ENCODE measurements at places on chromosomes 7 and 10.
A peak's percentile ranks its signal among the peaks of the same experiment; 100 is the strongest.

DNA sequence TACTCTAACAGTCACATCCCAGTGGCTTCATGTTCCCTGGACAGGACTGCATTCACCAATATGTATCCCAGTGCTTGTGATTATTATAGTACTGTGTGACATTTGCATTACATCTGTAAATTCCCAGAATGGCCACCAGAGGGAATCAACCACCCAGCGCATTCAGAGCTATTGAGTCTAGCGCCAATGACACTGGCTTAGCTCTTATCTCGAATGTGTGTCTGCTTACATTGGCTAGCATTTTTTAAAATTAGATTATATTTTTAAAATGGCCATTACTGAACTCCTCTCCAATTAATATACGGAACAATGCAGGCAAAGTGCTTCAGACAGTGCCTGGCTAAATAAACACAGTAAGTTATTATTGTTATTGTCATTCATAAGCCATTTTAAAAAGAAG lies 36.3 kb downstream of the TRIL start:
- peak; percentile 59 for DNase-seq

DNA sequence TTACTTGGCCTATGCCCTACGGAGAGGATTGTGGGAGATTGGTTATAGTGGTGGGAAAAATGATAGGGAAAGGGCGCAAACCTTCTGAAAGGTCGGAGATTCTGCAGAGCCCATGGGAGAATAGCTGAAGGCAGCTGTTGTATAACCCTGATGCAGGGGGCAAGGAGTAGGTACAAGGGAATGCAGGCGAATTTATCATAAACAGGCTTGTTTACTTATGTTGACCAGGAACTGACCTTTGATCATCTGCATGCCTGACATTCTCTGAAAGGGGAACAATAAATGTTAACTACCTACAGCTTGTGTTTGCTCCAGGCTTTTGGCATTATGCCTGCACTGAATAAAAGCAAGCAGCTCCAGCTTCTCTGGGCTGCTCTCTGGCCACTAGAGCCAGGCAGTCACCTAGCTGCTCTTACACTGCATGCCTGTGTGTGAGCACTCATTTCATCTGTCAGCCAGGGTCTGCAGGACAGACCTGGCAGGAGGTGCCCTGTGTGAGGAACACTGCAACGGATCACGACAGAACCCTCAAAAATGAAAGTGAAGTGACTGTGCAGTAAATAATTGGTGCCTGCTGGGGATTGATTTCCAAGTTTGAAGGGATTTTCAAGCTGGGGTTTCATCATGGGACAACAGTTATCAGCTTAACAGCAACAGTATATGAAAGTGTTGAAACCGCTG lies 31.1 kb upstream of the ABCA13 start:
- no peak for DNase-seq

DNA sequence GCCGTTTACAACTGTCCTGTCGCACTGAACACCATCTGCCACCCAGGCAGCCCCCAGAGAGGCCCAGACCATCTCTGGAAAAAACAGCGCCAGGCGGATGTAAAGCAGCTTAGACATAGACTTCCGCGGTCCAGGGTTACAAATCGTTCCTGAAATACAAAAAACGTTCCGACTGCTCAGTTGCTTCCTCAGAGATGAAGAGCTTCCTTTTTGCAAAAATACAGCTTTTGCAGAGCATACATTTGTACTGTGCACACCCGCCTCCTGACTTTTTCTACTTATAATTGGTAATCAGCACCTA lies 11.4 kb downstream of the DAGLB start:
- peak; percentile 36 for DNase-seq

GRCh38 chr10:116324227-116324950 lies at the start of gene CCDC172:
CCDC172 (plus strand) TSS chr10:116324448; CDS start chr10:116325012, 564 bp downstream.
- DNase-seq: no peak

DNA sequence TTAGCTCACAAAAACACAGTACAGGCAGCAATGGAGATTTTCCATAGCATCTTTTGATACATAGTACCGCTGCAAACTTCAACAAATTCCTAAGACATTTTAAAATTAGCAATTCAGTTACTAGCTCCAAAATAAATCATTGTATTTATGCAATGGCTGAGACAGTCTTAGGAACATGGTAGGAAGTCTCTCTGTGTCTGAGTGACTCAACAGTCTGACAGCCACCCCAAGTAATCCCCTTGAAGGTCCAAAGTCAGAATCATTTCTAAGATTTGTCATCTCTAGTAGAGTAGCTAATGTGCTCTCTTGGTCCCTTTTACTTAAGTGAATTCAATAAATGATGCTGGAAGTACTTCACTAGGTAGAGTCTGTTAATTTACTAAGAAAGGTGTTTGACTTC lies 93.8 kb upstream of the NOBOX start:
- no peak for DNase-seq

DNA sequence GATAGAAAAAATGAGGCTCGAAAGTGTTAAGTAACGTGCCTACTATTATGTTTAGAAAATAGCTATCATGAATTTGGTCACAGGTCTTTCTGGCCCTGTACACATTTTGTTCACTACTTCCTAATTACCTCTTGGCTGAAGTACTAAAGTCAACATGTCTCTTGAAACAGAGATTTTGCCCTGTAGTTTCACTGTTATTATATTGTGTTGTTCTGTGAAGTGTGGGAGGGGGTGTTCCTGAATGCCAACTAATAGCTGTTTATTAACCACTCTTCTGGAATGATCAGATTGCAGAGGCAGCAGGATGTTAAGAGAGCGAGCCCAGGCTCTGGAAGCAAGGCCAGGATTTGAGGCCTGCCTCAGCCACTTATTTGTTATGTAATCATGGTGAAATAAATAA lies 72.1 kb downstream of the RNF133 start:
- no peak for DNase-seq

GRCh38 chr10:121833387-121833786 lies 94.4 kb downstream of the ATE1 start:
- DNase-seq: no peak

Measured in GM13977 (cell line).